ENCODE measurements at places on chromosomes 5 and 9. TPM values are rescaled to one million over a fixed set of nuclear protein-coding genes. Genes with fewer than 3 reads are reported as not detected.

- no peak for DNase-seq
- H3K4me3 ChIP-seq, result no peak overlapping the region
- no peaks in the 10 kb centered on the region for H3K36me3 ChIP-seq
- no peak overlapping the region for H3K27ac ChIP-seq
These were observed 105.6 kb upstream of the DAPK1 start for GRCh38 chr9:87392086-87392485.

DNA sequence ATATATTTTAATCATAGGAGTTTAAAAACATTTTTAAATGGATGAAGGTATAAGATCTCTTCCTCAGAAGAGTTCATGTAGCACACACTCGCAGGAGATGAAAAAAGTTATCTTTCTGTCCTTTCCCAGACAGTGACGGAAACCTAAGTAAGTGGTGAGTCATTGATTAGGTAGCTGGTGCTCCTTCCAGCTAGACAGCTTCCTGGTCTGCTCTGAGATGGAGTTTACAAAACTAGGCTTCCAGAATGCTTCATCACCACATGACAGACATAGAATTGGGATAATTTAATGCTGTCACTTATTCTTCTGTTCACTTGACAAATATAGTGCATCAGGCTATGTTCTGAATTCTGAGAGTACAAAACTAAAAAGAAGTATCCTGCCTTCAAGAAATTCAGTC lies 2393.0 kb upstream of the C9orf72 start:
- no peak overlapping the region for H3K4me3 ChIP-seq
- DNase-seq, result no peak
- H3K36me3 ChIP-seq, result no peaks in the 10 kb centered on the region
- no peaks in the 10 kb centered on the region for H3K4me1 ChIP-seq

DNA sequence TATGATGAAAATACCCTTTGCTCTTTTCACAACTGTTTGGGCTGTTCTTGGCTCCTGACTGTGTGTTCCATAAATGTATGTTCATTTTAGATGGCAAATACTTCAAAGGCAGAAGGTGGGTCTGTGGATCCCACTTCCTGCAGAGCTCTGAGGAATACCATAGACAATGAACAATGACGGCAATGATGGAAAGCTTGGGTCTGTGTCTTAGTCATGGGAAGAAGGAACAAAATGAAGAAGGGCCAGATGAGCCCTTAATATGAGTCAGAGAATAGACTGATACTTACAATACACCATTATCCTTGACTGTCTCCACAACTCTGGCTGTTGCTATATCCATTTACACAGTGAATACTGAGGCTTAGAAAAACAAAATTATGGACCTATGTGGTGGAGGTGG lies 126.0 kb downstream of the SLIT3 start:
- no peak overlapping the region for H3K27ac ChIP-seq
- H3K36me3 ChIP-seq, result no peaks in the 10 kb centered on the region
- H3K4me3 ChIP-seq, result no peak overlapping the region
- H3K27me3 ChIP-seq, result no peaks in the 10 kb centered on the region

DNA sequence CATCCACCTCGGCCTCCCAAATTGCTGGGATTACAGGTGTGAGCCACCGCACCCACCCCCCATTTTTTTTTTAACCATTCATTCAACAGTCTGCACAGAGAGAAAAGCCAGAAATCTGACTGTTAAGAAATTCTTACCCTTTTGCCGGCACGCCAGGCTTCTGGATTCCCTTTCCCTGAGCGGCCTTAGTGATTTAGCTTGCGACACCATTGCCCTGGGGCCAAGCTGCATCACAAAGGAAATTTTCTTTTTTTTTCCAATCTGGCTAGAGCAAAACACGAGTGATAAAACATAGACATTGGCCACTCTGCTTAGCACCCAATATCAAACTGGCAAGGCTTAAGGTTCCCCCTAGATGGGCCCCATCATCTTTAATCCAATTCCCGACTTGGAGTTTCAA lies 21.2 kb upstream of the ATOSB start:
- H3K27ac ChIP-seq, result no peak overlapping the region
- H3K36me3 ChIP-seq, result no peaks in the 10 kb centered on the region
- no peaks in the 10 kb centered on the region for H3K4me1 ChIP-seq
- DNase-seq, result no peak
- H3K27me3 ChIP-seq, result no peaks in the 10 kb centered on the region

- no peak overlapping the region for H3K27ac ChIP-seq
- DNase-seq, result no peak
- no peaks in the 10 kb centered on the region for H3K4me1 ChIP-seq
- no peak overlapping the region for H3K4me3 ChIP-seq
- H3K27me3 ChIP-seq, result no peaks in the 10 kb centered on the region
These were observed 275.9 kb downstream of the ACTL7B start for GRCh38 chr9:108579757-108580439.

GRCh38 chr9:128551657-128552152 lies 682 bp upstream of the SPTAN1 start:
- H3K36me3 ChIP-seq, result no peaks in the 10 kb centered on the region
- no peak for DNase-seq
- H3K4me3 ChIP-seq, result peak overlapping the region; percentile 84

GRCh38 chr5:50702615-50703366 lies 36.4 kb downstream of the PARP8 start:
- H3K4me3 ChIP-seq, result no peak overlapping the region
- H3K27ac ChIP-seq, result no peak overlapping the region
- H3K4me1 ChIP-seq, result no peaks in the 10 kb centered on the region
- H3K36me3 ChIP-seq, result no peaks in the 10 kb centered on the region

CCL27 gene
- not detected for total RNA-seq

All from Caco-2 (cell line).